ENCODE measurements at places on chromosomes 6 and 20.

- no peak for DNase-seq
These were observed 10.9 kb upstream of the SGK1 start for GRCh38 chr6:134328792-134329191.

DNA sequence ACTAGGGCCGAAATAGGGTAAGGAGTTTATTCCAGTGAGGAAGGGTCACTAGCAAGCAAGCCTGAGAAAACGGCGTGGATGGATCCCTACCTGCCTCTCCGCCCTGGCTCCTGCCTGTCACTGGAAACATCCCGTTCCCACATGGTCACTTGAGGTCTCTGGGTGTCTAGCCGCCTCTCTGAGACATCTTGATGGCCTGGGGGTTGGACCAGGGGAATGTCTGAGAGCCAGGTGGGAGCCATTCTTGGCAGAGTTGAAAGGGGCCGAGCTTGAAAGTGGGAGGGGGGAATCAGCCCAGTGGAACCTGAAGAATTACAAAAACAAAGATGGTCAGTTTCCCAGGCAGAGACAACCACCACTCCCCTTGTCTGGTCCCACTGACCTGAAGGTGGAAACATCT lies 961 bp downstream of the CCHCR1 start:
- DNase-seq: no peak

GRCh38 chr6:68279793-68280557 lies 355.1 kb upstream of the ADGRB3 start:
- no peak for DNase-seq

GRCh38 chr6:81694207-81694606 lies 58.3 kb downstream of the TENT5A start:
- DNase-seq: no peak

DNA sequence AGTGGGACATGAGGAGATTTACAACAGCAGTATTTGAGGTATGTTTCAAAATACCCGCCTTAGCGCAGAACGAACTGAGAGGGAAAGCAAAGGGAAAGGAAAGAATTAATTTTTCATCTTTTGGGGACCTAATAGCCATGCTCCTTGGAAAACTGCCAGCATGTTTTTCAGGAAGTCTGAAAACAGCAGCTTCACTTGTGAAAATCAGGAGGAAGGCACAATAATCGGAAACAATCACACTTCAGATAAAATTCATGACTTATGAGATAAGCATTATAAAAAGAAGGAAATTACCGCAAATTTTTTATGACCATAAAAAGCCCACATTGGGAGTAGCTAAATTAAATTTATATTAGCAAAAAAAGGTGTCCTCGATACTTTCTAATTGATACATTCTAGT lies 541.1 kb downstream of the HAO1 start:
- DNase-seq: no peak

GRCh38 chr6:103326760-103327757 lies 1532.7 kb downstream of the HACE1 start:
- no peak for DNase-seq

DNA sequence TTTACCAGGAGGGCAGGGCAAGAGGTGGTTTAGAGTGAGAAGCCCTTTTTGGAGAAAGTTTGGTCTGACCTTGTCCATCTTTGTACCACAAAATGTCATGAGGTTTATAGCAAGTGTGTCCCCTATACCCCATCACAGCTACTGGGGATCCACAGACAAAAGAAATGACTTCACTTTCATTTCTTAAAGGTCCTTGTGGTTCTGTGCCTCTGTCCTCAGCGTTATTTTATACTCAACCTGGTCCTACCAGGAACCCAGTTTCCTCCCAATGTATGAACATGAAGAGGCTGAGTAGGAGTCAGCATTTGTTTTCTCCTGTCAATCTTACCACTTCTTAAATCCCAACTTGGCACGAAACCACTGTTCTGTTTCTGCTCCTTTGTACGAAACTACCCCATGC lies 157.6 kb downstream of the NFATC2 start:
- no peak for DNase-seq

DNA sequence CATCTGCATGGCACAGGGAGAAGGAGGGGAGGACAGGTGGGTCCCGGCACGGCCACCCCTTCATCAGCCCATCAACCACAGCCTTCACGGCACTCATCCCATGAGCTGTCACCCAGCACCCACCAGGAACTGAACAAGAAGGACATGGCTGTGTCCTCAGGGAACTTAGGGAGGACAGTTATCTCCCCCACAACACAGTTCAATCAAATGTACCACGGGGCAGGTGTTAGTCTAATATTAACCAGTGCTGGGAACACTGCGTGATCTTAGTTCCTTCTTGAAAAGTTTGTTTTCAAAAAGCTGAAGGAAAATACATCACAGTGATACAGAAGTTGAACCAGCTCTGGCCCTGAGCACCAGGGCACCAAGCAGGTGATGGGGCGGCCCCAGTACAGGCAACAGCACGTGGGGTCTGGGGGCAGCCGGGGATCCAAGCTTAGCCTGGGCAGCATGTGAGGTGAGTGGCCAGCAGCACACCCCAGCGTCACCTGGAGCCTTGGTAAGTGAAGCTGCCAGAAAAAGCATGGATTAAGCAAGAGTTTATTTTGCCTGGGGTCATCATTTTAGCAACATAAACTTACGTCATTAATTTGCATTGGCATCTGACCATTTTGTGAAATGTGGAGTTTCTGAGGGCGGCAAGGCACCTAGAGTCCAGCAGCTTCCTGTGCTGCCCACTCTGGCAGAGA lies 35.5 kb upstream of the AFDN start:
- no peak for DNase-seq

DNA sequence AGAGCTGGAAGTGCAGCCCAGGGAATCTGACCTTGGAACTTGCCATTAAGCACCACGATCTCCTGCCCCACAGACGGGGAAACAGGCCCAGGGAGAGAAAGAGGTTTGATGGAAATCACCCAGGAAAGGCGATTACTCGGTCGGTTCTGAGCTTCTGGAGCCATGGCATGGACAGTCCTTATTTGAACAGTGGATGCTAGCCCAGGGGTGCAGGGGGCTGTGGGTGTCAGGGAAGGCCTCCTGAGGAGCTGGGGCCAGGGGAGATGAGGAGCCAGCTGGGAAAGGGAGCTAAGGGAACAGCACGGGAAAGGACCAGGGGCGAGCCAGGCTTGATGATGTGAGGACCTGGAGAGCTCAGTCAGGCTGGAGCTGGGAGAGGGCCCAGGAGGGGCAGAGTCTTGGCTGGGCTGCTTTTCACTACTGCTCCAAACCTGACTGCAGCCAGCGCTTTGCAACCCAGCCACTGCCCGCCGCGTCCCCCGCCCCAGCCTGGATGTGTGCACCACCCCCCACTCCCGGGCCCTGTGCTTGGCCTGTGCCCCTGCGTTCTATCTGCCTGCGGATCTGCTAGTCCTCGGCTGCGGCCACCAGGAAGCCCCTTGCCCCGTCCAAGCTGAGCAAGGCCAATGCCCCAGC lies 17.8 kb downstream of the SUN5 start:
- DNase-seq: no peak

- DNase-seq: no peak
These were observed 40.4 kb upstream of the GFRAL start for GRCh38 chr6:55286824-55287223.

DNA sequence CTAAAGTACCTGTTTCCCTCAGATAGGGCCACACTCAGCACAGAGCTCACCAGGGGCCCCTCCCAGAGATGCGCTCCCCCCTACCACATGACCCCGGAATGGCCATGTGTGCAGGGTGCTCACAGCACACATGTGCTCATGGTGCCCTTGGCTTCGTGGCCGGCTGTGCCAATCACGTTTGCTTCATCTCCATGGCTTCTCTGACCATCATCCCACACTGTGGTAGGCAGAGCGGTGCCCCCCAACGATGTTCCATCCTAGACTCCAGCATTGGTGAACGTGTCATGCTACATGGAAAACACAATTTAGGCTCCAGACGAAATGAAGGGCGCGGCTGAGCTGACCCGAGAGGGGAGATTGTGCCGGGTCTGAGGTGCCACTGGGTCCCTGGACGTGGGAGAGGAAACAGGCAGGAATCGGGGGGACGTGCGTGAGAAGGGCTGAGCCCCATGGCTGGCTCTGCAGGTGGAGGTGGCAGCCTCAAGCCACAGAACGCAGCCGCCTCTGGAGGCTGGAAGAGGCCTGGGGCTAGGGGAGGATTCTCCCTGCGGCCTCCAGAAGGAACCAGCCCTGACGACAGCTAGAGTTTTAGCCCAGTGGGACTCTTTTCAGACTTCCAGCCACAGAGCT lies 126.5 kb downstream of the DLL1 start:
- no peak for DNase-seq

GRCh38 chr20:59596690-59597089 lies 7.7 kb upstream of the PHACTR3 start:
- no peak for DNase-seq

DNA sequence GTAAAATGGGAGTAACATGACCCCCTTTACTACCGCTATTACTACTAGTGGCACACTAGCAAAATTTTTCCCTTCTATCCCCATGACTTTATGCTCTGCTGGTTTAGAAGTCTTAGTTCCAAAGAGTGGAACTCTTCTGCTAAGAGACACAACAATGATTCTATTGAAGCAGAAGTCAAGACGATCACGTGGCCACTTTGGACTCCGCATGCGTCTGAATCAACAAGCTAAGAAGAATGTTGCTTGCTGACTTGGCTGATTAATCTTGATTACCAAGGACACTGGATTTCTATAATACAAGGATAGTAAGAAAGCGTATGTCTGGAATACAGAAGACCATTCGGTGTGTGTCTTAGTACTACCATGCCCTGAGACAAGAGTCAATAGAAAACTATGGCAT lies 244.7 kb upstream of the BTBD3 start:
- no peak for DNase-seq

DNA sequence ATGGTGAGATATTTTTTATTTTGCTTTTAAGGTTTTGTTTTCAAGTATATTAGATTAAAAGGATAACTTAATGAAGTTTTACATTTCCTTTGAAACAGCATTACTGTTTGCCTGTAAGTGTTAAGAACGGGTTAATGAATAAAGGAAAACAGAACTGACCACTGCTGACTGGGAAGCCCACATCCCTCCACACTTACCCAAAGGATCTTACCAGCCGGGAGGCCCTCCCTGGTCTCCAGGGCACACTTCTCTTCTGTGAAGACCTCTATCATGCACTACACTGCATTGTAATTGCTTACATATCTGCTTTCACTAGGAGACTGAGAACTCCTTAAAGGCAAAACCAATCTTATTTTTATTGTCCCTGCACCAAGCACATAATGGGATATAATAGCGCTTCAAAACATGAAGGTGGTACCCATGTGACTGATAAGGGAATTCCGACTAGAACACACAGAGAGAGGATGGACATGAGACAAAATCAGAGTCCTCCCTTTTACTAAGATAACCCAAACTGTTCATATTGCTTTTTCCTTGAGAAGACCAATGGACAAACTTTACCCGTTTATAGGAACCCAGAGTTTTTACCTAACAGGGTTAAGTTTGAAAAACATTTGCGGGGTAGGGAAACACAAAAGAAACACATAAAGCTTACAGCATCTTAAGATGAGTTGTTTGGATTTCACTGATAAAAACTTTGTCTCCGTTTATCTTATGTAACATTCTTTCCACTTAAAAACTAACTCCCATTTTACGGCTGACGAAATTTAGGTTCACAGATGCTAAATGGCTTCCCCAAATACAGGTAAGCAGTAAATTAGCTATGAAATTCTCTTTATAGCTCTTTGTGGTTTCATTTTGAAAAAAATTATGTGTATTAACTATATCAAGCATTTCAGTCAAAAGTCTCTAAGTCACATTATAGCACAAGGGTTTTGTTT lies 8.7 kb downstream of the EZR start:
- DNase-seq: no peak

- no peak for DNase-seq
These were observed 182.9 kb upstream of the CST7 start for GRCh38 chr20:24766143-24766527.

DNA sequence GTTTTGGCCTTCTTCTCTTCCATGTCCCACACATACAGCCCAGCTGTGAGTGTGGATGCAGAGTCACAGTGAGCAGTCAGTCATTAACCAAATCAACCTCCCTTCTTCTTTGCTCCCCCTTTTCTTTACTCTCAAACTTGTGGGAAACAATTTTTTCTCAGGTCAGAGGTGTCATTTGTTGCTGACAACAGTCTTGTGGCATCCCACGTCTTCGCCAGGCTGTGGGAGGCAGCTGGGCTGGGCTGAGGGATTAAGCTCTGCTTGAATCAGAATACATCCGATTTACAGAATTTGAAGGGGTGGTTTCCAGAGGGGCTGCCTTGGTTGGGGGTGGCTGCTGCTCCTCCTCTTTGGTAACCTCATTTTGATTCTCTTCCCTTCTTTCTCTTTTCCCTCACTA lies 40.5 kb downstream of the SCGN start:
- no peak for DNase-seq

DNA sequence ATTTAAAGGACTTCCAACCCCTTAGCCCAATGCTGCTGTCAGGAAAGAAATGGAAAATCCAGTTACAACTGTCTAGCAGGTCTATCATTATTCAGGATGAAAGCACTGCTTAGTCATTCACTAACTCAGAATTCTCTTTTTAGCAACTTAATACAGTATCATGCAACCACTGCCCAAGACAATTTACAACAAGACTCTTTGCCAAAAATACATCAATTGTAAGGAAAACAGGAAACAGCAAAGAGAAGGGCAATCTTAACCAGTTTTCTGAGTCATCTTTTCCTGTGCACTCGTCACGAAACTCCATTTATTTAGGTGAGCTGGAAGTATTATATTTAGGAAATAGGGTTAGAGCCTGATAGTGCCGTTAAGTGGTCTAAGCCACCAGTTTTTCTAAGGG lies 1197.7 kb upstream of the CITED2 start:
- no peak for DNase-seq

DNA sequence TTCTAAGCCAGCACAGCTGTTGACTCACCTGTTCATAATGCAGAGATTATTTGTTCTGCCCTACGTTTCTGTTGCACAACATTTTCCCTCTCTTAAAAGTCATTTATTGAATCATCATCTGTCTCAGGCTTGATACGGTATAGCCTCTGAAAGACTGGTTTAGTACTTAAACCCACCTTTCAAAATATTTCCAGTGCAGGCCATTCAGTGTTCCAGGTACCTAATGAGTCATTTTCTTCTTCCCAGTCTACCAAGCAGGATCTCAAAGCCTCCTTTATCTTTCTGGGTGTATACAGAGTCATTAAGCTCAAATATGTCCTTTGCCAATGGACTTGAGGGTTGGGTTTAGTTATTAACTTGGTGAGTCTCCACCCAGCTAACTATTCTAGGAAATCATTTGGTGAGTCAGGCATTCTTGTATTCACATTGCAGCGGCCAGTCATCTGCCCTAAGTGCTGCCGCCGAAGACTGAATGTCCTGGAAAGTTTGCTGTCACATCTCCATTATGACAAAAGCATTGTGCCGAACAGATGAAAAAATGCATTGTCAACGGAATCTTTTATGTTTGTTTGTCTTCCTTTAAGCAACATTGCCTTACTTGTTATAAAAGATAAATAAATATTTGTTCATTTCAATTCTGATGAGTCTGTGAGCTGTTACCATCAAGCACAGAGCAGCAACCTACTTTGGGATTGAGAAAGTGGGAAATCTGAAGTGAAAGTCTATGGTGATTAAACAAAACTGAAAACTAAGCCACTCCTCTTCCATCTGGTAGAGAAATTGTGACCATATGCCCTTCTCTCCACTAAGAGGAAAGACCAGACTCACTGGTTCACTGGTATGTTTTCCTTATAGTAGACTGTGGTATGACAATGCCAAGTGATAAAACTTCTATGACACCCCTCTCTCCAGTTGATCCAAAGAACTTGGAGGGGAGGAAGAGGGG lies 14.3 kb upstream of the FAM135A start:
- DNase-seq: no peak

GRCh38 chr6:107735906-107736635 lies 88.0 kb downstream of the SCML4 start:
- no peak for DNase-seq
